ENCODE measurements at places on chromosomes 1 and 21. TPM values are rescaled to one million over a fixed set of nuclear protein-coding genes. Genes with fewer than 3 reads are reported as not detected.

DNA sequence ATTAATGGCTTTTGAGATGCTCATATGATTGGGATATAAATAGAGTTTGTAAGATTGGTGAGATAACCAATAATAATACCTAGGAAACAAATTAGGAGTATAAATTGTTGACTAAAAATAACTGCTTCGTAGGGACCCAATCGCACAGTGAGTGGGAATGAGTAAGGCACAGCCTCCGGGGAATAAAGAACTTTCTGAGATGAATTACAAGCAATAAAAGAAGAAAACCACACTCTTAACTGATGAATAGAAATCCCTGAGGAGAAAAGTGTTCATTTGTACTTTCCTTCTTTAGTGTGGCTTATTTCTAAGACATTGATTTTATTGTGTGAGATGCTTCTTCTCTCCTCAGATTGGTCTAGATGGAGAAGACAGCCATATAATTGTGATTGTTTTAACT lies 443.4 kb upstream of the PRMT6 start:
- DNase-seq: no peak

Gene INAVA
- total RNA-seq: not detected

Gene GPX7
- total RNA-seq: 22.8 TPM

Gene KRTAP19-3
- total RNA-seq: not detected

All from activated CD4-positive, alpha-beta T cell treated with anti-CD3 and anti-CD28 coated beads, Interleukin-2, amount 10 ng/mL, durations not matched to agents 7 days and 5 days (primary cell).